ENCODE measurements at places on chromosomes 2 and 18.
A peak's percentile ranks its signal among the peaks of the same experiment; 100 is the strongest.

DNA sequence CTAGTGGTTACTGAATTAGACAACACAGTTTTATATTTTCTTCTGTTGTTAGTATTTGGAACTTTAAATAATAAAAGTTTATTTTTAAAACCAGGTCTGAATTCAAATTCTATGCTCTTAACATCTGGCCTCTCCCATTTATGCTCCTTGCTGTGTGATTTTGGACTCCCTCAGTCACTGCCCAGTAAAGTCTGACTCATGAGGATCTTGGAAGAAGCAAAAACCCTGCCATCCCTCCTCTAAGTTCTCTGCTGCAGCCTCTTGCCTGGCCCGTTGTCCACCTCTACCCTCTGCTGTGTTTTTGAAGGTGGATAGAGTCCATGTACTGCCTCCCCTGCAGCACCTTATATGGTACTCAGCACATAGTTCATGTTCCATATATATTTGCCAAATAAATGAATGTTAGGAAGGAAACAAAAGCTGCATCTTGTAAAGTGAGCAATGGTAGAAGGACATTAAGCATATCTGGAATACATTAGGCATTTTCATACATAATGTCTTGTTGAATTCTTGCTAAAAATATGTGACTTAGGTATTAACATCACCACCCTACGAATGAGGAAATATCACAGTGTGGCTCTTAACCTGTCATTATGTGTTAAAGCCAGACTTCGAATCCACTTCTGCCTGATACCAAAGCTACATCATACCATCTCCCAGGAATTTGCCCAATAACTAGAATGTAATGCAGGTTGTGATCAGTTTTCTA, 62.1 kb downstream of the THNSL2 start:
- DNase-seq: no peak

- no peak for DNase-seq
These were observed 43.6 kb upstream of the ZNF804A start for GRCh38 chr2:184554736-184555135.

GRCh38 chr2:12131975-12132374, 385.5 kb downstream of the LPIN1 start:
- DNase-seq: no peak

- DNase-seq: no peak
These were observed 20.3 kb downstream of the SEC11C start for GRCh38 chr18:59159986-59160385.

GRCh38 chr18:27004056-27004829, 138.7 kb upstream of the AQP4 start:
- peak; percentile 32 for DNase-seq

GRCh38 chr2:34705551-34706247, 1106.6 kb upstream of the FAM98A start:
- no peak for DNase-seq

- DNase-seq: no peak
These were observed 55.4 kb downstream of the MAPRE2 start for GRCh38 chr18:35096677-35097011.

DNA sequence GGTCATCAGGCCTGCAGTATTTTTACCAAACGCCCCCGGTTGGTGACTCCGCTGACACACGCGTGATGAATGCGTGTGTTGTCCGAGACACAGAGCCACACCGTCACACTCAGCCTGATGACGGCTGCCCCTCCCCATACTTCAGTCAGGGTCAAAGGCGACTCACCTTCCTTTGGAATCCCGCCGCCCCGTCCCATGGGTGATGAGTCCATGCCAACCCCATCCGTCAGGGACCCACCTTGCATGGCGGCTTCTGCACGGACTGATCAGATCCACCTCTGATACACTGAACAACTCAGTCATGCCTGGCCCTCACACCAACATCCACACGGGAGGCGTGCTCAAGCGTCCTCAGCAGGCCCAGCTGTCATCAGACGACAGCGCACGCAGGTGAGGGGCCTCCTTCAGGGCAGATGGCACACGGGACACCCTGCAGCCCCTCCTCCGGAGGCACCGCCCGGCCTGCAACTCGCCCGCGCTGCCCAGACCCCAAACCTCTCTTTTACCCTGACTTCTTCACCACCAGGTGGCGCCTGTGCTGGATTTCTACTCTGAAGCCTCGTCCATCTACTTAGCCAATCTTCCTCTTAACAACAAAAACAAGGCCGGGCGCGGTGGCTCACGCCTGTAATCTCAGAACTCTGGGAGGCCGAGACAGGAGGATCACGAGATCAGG, 89.2 kb downstream of the ZNF516 start:
- DNase-seq: peak; percentile 80

- no peak for DNase-seq
These were observed 26.8 kb upstream of the IL1RL1 start for GRCh38 chr2:102284611-102285010.

DNA sequence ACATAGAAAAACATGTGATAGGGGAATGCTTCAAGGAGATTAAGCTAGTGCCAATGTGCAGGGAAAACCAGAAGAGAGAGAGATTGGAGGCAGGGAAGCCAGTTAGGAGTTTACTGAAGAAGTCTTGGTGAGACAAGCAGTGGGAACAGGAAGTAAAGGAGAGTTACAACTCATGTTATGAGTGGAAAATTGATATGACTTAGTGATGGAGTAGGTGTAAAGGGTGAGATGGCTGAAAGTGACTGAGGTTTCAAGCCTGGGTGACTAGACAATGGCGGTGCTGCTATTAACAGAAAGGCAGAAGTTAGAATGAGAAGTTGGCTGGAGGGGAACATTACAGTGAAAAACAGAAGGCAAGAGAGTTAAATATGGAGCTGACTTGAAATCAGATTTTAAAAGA, 16.5 kb downstream of the DOK1 start:
- no peak for DNase-seq

GRCh38 chr2:58769864-58770234, 528.7 kb upstream of the FANCL start:
- no peak for DNase-seq

- no peak for DNase-seq
These were observed 420.2 kb downstream of the THSD7B start for GRCh38 chr2:137185378-137186078.

- DNase-seq: no peak
These were observed 47.5 kb downstream of the ATP8B1 start for GRCh38 chr18:57755473-57756067.

DNA sequence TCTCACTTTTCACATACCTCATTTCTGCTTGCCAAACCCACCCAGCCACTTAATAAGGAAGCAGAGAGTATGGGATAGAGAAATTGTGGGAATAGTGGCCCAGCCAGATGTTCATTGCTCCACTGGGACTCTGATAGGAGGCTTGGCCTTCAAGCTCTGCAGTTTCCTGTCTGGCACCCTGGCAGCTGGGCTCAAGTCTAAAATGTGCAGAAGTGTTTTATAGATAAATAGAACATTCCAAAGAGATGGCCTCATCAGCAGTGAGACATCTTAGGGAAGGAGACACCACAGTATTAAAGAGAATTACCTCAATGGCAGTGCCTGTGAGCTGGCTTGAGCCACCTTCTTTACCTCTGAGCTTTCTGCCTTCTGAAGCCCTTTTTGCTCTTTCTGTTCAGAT, 24.7 kb downstream of the COPS7B start:
- DNase-seq: no peak

GRCh38 chr2:217206016-217206725, 346.3 kb upstream of the TNP1 start:
- DNase-seq: no peak

DNA sequence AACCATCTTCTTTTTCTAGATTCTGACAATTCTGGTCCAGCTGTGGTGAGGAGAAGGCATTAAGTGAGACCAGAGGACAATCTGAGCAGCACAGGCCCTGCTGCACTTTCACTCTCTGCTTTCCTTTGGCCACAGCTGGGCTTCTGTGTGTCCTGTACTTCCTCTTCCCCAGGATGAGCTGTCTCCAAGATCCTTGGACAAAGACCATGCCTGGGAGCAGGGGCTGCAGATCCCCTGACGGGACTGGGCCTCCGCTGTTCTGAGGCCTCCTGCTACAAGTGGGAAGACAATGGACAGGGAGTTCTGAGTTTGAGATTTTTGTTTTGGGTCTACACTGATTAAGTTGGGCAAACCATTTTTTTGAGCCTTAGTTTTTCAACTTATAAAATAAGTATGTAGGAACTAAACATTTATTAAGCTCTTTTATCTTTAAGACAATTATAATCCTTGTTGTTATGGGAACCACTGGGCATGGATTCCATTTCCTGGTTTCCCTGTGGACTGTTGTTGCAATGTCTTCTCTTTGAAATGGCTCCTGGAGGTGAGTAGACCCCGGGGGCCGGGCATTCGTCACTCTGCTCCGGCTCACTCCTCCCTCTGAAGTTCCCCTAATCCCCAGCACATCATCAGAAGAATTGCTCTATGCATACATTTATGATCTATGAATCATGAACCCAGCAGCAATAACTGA, 266.6 kb downstream of the ACTR3 start:
- no peak for DNase-seq

DNA sequence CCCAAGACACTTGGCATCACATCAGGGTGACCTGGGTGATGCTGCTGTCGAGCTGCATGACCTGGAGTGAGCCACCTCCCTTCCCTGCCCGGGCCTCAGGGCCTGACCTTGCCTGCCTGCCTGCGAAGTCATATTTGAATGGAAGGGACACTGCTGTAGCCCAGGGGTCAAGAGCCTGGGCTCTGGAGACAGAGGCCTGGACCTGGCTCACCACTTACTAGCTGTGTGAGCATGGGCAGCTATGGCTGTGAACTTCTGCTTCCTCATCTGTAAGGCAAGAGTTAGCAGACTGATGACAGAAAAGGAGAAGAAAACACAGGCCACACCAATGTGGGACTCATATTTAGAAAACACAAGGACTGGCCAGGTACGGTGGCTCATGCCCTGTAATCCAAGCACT, 118.7 kb downstream of the ZFP36L2 start:
- peak; percentile 56 for DNase-seq

- DNase-seq: no peak
These were observed 171.2 kb downstream of the ANTXR1 start for GRCh38 chr2:69184224-69184623.

- peak; percentile 74 for DNase-seq
These were observed 24.8 kb upstream of the RPE start for GRCh38 chr2:209977386-209978239.

- DNase-seq: no peak
These were observed 43.4 kb downstream of the MBP start for GRCh38 chr18:77088963-77089722.

DNA sequence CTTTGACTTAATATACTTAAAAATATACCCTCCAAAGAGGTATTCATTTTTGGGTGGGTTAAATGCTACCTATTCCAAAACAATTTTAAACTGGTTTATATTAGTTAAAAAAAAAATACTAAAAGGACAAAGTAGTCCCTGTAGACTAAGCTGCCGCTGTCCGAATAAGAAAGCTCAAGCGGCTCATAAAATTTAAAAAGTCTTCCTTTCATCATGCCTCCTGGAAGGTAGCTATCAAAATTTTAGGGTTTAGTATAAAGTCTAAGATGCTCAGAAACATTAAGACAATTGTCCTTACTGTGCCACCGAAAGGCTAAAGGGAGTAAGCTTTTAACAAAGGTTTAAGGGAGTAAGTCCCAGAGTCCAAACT, 440 bp upstream of the UGGT1 start:
- DNase-seq: no peak

DNA sequence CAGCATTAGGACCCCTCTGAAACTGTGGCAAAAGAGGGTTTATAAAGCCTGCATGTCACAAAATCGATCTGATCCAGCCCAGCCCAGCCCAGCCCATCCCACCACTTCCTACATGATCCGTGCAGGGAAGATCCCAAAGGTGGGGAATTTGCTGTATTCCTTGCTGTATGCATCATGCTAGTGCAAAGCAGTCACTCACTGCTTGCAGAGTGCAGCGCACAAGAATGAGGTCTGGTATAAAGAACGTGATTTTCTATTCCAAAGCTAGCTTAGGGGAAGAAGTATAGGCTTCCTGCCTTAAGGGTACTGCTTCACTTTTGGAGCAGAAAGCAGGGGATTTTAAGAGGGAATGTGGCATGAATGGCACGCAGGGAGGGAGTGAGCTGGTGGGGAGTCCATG, 18.9 kb upstream of the SERPINB11 start:
- DNase-seq: no peak

DNA sequence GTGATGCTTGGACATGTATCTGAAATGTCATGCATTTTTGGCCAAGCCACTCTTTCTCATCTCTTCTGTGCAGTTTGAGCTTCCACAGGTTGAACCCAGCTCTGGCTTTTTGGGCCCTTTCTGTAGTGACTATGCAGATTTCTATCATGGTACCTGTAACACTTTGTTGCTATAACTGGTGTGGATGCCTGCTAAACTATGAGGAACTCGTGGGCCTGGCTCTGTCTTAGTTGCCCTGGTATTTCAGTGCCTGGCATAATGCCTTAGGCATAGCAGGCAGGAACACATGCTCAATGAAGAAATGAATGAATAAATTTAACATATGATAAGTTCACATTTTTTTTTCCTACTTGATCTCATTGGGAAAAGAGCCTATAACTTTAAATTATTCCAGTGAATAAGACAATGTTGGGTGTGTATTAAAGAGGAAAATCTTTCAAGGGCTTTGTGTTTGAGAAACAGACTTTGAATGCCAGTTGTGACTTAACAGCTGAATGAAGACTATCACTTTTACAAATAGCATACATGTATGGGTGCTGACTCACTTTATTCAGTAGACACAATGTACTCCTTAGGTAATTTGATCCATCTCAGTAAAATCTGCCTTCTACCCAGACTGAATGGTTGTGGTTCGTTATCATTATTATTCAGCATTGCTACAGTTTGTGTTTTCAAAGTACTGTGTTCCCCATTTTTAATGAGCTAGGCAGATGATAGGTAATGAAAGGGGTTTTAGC, 86.4 kb upstream of the MAP4K3 start:
- no peak for DNase-seq

- DNase-seq: no peak
These were observed 121.8 kb downstream of the SETBP1 start for GRCh38 chr18:44802508-44802907.

DNA sequence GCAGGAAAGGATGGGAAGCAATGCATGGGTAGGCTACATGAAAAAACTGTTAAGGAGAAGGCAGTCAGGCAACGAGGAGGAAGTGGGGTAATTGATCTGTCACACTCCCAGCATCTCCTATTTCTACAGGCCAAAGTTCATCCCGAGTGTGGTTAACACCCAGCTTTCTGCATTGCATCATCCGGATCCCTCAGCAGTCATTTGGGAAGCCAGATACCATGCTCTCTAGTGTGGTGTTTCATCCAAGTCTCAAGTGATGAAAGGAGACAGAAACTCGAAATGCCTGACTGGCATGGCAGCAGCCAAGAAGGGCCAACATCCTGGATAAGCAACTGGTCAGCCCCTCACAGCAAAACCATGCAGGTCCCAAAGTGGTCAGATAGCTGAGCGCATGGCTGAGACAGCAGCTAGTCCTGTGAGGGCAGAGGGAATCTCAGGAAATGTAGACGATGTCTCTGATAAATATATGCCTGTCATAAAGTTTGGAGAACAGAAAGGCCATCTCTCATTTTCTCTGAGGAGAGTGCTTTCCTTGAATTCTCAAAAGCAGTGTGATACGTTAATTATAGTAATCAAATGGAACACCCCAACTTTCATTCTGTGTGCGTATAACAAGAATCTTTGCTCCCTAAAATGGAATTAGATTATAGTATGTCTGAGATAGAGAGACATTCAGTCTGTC, 24.8 kb upstream of the HNRNPA3 start:
- DNase-seq: no peak
